ENCODE measurements at places on chromosomes 7 and 10. TPM values are rescaled to one million over a fixed set of nuclear protein-coding genes. Genes with fewer than 3 reads are reported as not detected.

The GIMAP1 gene
- total RNA-seq, result not detected

The OR2A5 gene
- total RNA-seq, result not detected

DNA sequence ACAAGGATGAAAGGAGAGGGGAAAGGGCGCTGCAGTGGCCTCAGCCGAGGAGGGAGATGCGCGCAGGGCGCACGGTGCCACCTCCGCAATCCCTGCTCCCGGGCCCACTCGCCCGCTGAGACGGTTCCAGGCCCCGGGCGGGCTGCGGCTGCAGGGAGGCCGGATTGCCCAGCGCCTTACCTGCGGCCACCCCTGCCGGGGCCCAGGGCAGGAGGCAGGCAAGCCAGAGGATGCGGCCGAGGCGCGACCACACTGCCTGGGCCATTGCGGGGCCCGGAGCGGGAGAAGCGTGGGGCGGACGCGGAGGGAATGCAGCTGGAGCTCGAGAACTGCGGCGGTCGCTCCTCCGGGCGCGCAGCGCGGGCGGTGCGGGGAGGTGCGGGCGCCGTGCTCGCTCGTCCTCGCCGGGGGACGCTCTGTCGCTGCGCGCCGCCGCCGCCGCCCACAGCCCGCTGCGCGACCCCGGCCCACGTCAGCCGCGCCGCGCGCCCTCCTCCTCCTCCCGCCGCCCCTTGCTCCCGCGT is at the start of gene TMEM130:
Gene TMEM130 (minus strand): TSS at position 418 of the 524 bp plus-strand sequence. CDS start 153 bp downstream, at position 265.
- no peak for DNase-seq

DNA sequence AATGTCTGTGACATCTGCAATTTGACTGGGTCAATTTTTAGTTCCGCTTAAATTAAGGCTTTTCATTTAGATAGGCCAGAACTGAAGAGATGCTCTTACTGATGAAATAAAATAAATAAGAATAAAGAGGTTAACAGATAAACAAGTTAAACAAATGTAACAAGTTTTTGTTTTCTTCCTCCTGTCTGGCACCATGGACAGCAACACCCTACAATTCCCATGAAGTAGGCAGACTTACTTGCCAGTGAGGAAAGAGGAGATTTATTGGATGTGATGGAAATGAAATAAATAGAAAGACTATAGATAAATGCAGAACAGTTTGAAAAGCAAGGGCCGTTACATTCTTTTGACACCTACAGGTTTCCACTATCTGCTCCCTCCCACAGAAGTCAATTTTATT is 118.5 kb downstream of the AMPH start:
- DNase-seq, result peak; percentile 16

- DNase-seq, result peak; percentile 91
These were observed 7.3 kb downstream of the FGFBP3 start for GRCh38 chr10:91901784-91902677.

DNA sequence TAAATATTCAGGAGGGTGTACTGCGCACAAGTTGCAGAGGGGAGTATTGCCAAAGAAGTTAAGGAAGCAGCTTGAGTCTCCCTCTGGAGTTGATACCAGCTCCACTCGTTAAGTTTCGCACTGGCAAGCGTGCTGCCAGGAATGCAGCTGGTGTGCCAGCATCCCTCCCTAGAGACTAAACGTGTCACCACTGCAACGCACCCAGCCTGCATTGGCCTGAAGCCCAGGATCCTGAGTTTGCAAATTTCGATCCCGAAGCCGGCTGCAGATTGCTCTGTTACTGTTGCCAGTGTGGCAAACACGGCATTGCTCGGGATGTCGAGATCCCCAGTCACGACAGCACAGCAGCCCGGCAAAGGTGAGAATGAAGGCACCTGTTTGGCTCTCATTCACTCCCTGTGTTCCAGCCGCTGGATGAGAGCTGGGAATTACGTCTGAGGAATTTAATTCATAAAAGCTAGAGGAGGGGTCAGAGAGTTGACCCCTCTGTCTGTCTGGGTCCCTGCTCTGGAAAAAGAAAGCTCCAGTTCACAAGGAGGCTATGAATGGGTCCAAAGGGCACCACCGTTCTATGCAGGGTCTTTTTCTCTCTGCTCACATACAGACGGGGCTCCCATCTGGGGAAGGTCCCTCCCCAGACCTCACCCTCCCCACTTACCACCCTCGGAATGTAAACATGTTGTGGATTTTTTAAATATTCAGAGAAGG is 61.0 kb downstream of the NRP1 start:
- DNase-seq, result peak; percentile 100

DNA sequence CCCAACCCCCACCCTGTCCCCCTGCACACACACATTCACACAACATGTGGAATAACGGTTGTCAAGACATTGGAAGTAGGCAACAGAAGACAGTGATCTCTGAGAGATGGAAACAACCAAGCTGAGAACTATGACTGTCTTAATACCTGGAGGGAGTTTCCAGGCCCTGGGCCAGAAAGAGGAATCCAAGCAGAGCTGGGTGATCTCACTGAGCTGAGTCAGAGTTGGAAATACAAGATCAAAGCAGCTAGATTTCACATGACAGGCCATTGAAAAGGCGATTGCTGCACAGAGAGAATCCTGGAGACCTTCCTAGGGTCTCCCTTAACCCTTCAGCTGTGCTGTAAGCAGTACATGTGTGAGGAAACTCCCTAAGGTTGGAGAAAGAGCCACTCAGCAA is 165.8 kb upstream of the PRSS1 start:
- peak; percentile 65 for DNase-seq

DNA sequence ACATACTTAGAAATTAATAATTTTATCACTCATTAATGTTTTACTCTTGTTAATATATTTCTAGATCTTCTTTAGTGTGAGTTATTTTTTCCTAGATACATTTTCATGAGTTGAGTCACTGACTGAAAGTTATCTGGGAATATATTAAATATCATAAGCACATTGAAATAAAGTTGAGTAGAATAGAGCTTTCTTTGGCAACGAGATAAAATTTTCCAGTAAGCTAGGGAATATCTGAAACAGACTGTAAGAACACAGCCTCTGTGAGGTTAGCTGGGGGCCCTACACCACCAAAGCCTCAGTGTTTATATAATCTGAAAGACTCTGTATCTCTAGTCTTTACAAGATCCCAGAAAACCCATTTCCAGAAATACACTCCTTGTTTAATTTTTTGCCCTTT is 347.8 kb upstream of the PLXDC2 start:
- no peak for DNase-seq

- DNase-seq, result no peak
These were observed 87.0 kb downstream of the ZNF365 start for GRCh38 chr10:62461120-62461519.

GRCh38 chr10:74738985-74739567 is 87.3 kb upstream of the KAT6B start:
- DNase-seq, result peak; percentile 22

- DNase-seq, result peak; percentile 97
These were observed 188.5 kb downstream of the ZMYND11 start for GRCh38 chr10:323651-324293.

DNA sequence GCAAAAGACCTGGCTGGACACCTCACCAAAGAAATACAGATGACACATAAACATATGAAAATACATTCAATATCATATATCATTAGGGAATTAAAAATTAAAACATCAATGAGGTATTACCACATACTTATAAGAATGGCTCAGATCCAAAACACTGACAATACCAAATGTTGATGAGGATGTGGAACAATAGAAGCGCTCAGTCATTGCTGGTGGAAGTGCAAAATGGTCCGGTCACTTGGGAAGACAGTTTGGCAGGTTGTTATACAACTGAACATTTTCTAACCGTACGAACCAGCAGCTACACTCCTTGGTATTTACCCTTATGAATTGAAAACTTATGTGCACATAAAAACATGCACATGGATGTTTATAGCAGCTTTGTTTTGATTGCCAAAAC is 38.5 kb downstream of the ZMYND11 start:
- DNase-seq, result no peak

DNA sequence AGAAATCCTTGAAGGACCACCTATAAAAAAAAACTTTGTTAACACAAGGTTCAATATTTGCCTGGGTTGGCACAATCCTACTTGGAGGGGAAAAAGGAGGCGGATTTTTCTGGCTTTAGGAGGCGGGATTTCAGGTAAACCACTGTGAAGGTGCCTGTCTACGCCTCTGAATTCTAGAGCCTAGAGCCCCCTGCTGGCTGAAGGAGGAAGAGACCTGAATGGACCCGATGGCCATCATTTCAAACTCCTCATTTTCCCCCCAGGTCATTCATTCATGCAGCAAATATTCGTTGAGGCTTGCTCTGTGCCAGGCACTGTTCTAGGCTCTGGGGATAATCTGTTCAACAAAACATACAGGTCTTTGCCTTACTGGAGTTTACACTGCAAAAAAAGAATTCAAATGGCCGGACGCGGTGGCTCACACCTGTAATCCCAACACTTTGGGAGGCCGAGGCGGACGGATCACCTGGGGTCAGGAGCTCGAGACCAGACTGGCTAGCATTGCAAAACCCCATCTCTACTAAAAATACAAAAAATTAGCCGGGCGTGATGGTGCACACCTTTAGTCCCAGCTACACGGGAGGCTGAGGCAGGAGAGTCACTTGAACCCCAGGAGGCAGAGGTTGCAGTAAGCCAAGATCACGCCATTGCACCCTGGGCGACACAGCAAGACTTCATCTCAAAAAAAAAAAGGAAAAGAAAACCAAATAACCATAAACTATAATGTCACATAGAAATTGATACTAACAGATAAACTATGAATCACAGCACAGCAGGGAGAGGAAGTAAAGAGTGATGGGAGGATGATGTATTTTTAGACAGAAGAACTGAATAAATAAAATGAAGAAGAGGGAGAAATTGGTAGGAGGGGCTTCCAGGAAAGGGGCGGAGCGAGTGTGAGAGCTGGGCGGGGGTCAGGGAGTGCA is 90.1 kb upstream of the NFE2L3 start:
- peak; percentile 37 for DNase-seq

DNA sequence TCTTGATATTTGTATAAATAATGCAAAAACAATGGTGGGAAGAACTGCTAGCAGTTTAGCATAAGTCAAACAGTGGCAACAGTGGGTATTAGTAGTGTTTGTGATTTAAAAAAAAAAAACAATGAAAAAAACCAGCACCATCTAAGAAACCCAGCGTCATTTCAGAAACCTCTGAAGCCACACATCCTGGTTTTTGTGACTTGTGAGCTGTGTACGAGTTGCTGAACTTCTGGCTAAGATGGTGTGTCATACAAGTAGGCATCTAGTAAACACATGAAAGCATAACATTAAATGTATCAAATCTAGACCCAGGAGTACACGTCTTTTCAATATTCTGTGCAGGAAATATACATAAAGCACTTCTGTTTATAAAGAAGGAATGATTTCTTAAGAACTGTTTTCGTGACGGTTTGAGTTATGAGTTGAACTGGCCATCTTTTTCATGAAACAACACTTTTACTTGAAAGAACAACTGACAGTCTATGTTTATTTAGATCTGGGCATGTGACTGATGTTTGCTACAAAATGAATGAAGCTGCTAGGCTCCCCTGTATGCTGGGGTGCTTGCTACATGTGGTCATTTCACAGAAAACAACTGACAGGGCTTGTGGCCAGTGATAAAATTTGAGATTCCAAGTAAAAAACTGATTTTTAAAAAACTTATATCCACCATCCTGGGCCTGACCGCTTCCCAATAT is 143.5 kb downstream of the PIP4K2A start:
- no peak for DNase-seq

DNA sequence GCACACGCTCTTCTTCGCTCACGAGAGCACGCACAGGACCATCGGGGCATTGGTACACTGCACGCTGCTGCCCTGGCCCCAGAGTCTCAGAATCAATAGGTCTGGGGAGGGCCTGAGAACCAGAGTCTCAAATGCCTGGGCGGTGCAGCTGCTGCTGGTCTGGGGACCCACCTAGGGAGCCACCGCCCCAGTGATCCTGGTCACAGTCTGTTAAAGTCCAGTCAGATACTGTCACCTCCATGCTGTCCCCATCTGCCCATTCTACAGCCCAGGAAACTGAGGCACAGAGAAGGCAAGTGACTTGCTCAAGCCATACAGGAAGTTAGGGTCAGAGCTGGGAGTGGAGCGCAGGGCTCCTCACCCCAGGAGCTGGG is 38.0 kb downstream of the ZCCHC24 start:
- DNase-seq, result no peak

Measured in fibroblast of the aortic adventitia (primary cell).